ENCODE measurements at places on chromosomes 6 and 20.

- no peak for DNase-seq
- no peaks in the 10 kb centered on the region for H3K27me3 ChIP-seq
- H3K4me3 ChIP-seq = no peak overlapping the region
- peaks cover 19% of the 10 kb centered on the region for H3K36me3 ChIP-seq
These were observed 8.0 kb downstream of the PGM3 start for GRCh38 chr6:83185096-83185495.

- DNase-seq = no peak
- no peaks in the 10 kb centered on the region for H3K27me3 ChIP-seq
- no peaks in the 10 kb centered on the region for H3K36me3 ChIP-seq
- H3K27ac ChIP-seq = no peak overlapping the region
- H3K4me1 ChIP-seq = no peaks in the 10 kb centered on the region
These were observed 43.5 kb upstream of the ENPP1 start for GRCh38 chr6:131764350-131764749.

GRCh38 chr6:121520337-121521163 is 85.1 kb downstream of the GJA1 start:
- no peak for DNase-seq
- H3K4me3 ChIP-seq = no peak overlapping the region
- no peak overlapping the region for H3K27ac ChIP-seq
- H3K4me1 ChIP-seq = no peaks in the 10 kb centered on the region
- H3K36me3 ChIP-seq = no peaks in the 10 kb centered on the region

DNA sequence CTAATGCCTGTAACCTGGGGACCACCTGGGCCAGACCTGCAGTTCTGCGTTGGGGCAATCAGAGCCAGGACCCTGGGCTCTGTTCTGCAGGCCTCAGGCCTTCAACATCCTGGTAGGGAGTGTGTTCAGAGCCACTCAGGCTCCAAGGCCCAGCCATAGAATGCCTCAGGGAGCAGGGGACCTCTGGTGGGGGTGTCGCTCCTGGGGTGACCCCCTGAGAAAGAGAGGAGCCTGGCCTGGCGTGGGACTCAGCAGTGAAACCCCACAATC is 12.5 kb downstream of the UCKL1 start:
- no peak overlapping the region for H3K4me3 ChIP-seq
- H3K36me3 ChIP-seq = peaks cover 52% of the 10 kb centered on the region
- H3K4me1 ChIP-seq = peaks cover 13% of the 10 kb centered on the region
